ENCODE measurements at places on chromosomes 13 and 19.

- DNase-seq, result no peak
Measured at GRCh38 chr13:111632906-111633305, 312.5 kb downstream of the TEX29 start.

DNA sequence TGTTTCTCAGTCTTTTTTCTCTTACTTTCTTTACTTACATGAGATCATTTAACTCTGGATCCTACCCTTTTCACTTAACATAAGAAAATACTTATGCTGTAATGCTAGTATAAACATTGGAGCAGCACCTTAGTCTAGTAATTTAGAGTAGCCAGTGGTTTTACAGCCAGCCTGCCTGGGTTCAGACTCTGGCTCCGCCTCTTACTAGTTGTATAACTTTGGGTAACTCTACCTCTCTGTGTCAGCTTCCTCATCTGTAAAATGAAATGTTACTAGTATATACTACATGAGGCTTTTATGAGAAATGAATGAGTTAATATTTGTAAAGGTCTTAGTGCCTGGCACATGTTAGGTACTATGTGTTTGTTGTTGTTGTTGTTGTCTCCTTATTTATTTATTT is 5.6 kb downstream of the CDADC1 start:
- DNase-seq, result no peak

- DNase-seq, result peak; percentile 40
Measured at GRCh38 chr19:55149078-55150003, at the start of gene TNNT1. TSS of gene TNNT1 (minus strand) at chr19:55149206. CDS start at chr19:55147157, 2,049 bp downstream.

DNA sequence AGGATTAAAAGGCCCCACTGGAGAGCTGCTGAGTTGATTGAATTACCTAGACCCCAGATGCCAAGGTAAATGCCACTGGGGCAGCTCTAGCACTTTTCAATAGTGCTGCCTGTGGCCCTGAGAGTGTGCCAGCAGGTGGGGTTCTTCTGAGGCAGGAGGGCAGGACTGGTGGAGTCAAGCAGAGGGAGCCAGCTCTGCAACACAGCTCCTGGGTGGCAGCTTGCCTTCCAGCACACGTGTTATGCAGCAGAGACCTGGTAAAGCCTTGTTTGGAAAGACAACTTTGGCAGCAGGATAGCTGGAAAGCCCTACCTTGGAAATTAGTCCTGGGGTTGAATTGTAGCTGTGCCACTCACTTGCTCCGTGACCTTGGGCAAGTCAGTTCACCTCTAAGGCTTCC is 306.6 kb downstream of the ATP8A2 start:
- DNase-seq, result no peak

GRCh38 chr19:35501684-35502083 is 11.4 kb upstream of the KRTDAP start:
- peak; percentile 18 for DNase-seq

DNA sequence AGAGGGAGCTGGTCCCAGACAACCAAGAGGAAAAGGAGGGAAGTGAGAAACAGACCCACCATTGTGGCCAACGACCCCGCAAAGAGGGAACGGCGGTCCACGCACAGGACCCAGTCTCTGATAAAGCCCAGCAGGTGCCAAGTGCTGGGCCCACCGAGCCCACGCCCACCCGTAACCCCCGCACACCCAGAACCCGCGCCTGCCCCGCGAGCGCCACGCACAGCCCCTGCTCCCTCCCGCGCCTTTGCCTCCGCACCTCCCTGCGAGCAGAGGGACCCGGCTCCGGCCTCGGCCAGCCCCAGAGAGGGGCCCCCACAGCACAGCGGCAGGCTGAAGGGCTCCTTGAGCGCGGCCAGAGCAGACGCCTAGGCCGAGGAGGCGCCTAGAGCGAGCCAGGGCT is 1192.2 kb downstream of the PCDH17 start:
- no peak for DNase-seq

- DNase-seq, result no peak
Measured at GRCh38 chr19:38911388-38912001, 491 bp downstream of the CCER2 start.

DNA sequence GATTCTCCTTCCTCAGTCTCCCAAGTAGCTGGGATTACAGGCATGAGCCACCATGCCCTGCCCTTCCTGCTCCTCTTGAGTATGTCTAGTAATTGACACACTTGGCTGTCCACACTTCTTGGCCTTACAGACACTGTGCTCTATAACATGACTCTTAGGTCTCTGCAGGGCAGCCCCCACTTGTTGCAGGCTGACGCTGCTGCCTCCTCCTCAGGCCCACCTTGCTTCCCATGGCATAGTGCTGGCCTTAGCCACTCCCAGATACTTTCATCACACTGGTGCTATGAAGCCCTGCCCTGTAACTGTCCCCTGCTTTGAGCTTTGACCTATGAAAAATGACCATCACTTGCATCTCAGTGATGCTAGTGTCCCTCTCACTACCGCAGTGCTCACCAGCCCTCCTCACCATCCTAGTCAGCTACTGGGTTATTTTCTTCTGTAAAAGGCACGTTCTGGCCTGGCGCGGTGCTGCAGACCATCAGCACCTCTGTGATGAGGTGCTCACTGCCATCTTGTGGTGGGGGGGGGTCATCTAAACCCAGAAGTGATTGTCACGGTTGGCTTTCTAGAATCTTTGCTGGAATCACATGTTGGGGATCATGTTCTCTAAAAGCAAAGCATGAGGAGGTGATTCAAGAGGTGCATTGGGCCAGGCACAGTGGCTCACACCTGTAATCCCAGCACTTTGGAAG is 9.8 kb downstream of the ERICH4 start:
- no peak for DNase-seq

DNA sequence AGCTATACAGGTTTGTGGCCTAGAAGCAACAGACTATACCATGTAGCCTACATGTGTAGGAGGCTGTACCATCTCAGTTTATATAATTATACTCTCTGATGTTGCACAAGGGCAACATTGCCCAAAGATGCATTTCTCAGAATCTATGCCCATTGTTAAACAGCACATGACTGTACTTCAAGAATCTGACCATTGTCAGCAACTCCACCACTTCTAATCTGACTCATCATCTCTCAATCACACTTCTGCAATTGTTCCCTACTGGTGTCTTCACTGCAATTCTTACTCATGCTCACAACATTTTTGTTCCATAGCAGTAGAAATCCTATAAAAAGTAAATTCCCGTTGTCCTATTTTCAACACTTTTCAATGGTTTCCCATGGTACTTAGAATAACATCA is 63.9 kb upstream of the ATXN8OS start:
- DNase-seq, result no peak

- no peak for DNase-seq
Measured at GRCh38 chr19:33830264-33830663, 33.6 kb downstream of the KCTD15 start.

DNA sequence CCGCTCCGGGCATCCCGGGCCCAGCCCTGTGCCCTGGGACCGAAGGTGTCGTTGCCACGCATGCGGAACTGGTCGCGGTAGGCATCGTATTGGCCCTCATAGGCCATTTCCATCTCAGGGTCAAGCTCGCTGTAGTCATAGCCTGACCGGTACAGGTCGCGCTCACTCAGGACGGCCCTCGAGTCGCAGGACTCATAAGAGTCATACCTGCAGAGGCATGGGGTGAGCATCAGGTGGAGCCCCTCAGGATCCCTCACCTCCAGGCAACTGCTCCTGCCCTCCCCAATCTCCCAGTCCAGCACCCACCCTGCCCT is 17.4 kb downstream of the AKAP8L start:
- DNase-seq, result no peak

DNA sequence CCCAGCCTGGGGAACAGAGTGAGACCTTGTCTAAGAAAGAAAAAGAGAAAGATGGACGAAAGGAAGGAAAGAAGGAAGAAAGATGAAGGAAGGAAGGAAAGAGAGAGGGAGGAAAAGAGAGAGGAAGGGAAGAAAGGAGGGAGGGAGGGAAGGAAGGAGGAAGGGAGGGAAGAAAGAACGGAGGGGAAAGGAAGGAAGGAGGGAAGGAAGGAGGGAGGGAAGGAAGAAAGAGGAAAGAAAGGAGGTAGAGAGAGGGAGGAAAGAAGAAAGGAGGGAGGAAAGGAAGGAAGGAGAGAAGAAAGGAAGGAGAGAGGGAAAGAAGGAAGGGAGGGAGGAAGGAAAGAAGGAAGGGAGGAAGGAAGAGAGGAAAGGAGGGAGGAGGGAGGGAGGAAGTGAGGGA is 20.9 kb downstream of the CABP5 start:
- DNase-seq, result no peak

DNA sequence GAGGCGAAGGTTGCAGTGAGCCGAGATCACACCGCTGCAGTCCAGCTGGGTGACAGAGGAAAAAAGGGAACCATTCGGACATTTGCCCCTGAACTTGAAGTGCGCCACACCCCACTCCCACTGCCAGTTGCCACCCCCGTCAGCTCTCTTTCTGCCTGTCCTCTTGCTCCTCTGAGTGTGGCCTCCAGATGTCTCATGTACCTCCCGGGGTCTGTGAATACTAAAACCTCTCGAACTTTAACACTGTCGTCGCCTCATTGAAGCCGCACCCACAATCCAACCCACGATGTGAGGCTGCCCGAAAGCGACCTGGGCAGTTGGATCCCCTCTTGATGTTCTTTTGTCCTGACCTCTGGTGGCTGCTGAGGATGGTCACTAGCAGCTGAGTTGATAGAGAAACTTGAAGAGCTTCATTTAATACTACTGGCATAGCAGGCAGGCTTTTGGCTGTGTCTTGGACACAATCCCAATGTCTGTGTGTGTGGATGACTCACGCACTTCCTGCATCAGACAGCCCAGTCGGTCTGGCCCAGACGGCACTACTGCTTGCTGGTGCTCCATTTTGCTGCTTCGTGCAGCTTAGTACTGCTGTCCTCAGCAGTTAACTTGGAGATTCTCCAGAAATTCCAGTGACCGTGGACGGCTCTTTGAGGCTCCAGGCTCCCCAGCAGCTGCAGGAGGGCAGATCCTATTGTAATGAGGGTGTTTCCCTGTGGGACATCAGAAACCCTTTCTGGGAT is 4.2 kb downstream of the FPR3 start:
- peak; percentile 88 for DNase-seq

DNA sequence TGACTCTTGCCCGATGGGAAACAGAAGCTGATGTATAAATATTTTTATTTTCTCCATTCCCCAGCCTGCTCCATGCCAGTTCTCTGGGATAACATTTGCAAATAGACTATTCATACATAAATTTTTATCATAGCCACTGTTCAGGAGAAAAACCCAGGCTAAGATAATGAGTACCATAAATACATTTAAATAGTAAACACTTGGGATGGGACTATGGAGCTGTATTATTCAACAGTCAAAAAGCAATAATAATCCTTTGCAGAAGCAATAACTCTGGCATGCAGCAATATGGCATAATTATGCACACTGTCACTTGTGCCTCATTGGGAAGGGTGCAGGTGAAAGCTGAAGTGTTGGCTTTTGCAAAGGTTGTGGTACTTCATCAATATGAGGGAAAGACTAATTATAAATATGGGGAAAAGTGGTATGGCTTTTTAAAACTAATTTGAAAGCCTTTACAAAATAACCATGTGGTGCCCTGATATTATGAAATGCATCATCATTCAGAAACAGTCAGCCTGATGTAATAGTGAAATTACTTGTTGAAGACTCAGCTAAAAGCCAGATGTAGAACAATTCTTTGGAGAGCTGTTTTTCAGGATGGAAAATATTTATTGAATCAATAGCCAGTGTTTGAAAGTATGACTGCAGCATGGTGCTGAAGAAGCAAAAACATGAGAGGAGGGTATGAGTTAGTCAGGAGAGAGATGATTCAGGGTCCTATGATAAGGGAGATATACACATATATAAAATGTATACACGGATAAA is 2476.7 kb downstream of the PCDH9 start:
- DNase-seq, result no peak

GRCh38 chr13:78636495-78636894 is 22.5 kb downstream of the OBI1 start:
- no peak for DNase-seq

- no peak for DNase-seq
Measured at GRCh38 chr13:78121459-78122348, 203.1 kb upstream of the EDNRB start.

DNA sequence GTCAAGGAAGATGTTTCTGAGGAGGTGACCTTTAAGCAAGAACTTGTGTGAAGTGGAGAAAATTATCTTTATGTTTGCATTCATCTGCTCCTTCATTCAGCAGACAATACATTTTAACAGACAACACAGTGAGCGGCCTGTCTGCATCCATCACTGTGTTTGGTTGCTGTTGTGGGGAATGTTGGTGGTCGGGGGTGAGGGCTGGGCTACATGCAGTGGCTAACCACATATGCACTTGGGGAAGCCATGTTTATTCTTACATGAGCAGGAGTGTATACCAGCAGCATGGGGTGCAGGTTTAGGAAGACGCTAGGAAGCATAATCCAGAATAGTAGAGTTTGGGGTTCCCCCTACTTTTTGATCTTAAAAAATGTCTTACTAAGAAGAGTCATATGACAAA is 66.4 kb downstream of the DHRS12 start:
- no peak for DNase-seq

- no peak for DNase-seq
Measured at GRCh38 chr13:83865161-83866137, 16.8 kb downstream of the SLITRK1 start.

DNA sequence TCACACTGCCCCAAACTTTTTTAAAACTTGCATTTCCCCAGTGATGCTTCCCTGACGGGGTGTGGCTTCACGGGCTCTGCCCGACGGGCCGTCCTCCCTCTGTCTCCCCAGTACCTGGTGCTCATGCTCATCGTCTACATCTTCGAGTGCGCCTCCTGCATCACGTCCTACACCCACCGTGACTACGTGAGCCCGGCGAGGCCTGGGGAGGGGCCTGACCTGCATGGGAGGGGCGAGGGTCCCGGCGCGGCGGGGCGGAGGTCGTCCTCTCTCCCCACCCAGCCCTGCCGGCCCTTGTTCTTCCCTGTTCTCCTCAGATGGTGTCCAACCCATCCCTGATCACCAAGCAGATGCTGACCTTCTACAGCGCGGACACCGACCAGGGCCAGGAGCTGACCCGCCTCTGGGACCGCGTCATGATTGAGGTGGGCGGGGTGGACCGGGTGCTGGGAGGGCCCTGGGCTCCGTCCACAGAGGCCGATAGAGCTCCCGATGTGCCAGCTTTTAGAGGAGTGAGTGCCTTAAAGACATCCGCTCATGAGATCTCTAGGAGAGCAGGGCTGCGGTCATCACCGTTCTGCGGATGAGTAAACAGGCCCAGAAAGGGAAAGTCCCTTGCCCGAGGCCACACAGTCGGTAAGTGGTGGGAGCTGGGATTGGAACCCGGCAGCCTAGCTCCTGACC is 6.9 kb downstream of the UPK1A start:
- DNase-seq, result peak; percentile 88

GRCh38 chr19:6662702-6663101 is 7.3 kb downstream of the TNFSF14 start:
- DNase-seq, result no peak

- DNase-seq, result no peak
Measured at GRCh38 chr13:31774186-31774750, 34.9 kb downstream of the RXFP2 start.

GRCh38 chr19:53866865-53867224 is 838 bp upstream of the MYADM start:
- DNase-seq, result no peak
